ENCODE measurements at places on chromosomes 5 and 9.
A peak's percentile ranks its signal among the peaks of the same experiment; 100 is the strongest.

DNA sequence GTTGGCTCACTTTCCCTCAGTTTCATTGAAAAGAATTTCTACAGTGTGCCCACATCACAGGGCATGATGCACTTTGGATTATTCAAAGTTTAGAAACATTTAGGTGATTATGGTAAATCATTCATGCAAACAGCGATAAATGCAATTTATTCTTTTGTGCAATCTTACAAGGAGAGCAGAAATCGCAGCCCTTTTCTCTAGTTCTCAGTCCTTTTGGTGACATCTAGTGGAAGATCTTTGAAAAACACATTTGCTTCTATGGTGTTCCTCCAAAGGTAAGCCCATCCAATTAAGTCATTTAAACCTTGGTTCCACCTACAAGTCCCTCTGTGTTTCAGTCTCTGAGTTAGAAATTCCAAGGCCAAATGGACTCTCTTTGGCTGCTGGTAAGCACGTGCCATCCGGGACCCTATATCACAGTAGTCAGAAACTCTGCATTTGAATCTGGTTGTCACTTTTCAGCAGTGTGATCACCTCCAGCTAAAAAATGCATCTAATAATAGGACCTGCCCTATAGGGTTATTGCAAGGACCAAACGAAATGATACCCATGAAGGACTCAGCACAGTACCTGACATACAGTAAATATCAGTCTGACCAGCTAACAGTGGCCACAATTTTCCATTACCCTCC lies 66.4 kb downstream of the MACROH2A1 start:
- DNase-seq, result peak; percentile 50

DNA sequence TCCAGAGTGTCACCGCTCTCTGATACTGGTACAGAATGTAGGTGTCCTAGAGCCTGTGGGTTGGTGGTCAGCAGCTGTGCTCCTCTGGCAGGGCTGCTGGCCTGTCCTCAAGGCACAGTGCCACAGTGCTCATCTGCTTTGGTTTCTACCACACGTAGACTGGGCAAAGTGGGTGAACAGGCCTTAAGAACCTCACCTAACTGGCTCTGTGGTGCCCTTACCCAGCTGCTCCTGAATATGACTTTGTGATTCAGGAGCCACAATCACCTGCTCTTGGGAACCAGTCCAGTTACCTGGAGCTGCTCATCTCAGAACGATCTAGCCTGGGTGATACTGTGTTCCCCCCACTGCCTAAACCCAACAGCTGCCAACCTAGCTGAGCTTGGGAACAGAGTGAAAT lies 6.4 kb downstream of the NOP16 start:
- no peak for DNase-seq

- peak; percentile 40 for DNase-seq
These were observed 64.2 kb upstream of the CPEB4 start for GRCh38 chr5:173823721-173824567.

GRCh38 chr5:137761566-137761965 lies 7.4 kb upstream of the HNRNPA0 start:
- no peak for DNase-seq

- DNase-seq, result no peak
These were observed 93.6 kb downstream of the CDK5RAP2 start for GRCh38 chr9:120486347-120486746.

DNA sequence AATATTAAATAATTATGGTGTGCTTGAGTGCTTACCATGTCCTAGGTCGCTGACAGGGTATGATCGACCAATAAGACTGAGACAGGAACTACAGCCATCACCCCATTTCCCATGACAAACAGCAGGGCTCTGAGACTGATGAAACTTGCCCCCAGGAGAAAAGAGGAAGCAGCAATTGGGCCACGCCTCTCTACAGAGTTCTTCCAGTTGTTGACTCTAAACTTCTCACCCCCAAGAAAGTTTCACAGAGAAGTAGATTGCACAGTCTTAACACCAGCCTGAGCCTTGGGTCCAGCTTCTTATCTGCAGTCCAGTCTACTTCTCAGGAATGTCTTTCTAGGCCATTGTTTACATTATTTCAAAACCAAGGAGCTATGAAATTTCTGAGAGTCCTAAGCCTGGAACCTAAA lies 182.2 kb upstream of the ANKRD55 start:
- peak; percentile 94 for DNase-seq

DNA sequence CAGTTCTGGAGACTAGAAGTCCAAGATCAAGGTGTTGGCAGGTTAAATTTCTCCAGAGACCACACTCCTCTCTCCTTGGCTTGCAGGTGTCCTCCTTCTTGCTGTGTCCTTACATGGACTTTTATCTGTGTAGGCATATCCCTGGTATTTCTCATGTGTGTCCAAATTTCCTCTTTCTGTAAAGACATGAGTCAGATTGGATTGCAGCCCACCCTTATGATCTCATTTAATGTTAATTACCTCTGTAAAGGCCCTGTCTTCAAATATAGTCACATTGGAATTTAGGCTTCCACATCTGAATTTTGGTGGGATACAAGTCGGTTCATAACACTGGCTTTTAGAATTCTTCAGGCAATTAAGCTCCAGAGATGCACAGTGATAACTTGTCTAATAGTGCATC lies 322.2 kb upstream of the GRIA1 start:
- DNase-seq, result no peak

- no peak for DNase-seq
These were observed 33.4 kb upstream of the PTGER4 start for GRCh38 chr5:40646266-40646665.

- DNase-seq, result no peak
These were observed 562.8 kb upstream of the RIOK2 start for GRCh38 chr5:97745817-97746216.

DNA sequence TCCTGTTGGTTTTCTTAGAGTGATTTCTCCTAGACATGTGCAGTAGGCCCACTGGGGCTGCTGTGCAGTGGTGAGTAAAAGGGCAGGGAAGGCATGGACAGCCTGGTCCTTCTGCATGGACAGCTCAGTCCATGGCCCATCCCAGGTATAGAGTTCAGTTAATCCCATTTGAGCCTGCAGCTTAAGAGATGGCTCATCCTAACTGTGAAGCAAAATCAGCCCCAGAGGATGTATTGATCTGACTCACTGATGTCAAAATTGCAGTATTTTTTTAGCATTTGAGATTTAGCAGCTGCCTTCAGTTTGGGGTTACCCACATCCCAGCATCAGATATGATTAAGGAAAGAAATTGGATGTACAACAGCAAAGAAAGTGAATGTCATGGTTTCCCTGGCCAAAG lies 93.4 kb downstream of the PDE6A start:
- DNase-seq, result no peak

DNA sequence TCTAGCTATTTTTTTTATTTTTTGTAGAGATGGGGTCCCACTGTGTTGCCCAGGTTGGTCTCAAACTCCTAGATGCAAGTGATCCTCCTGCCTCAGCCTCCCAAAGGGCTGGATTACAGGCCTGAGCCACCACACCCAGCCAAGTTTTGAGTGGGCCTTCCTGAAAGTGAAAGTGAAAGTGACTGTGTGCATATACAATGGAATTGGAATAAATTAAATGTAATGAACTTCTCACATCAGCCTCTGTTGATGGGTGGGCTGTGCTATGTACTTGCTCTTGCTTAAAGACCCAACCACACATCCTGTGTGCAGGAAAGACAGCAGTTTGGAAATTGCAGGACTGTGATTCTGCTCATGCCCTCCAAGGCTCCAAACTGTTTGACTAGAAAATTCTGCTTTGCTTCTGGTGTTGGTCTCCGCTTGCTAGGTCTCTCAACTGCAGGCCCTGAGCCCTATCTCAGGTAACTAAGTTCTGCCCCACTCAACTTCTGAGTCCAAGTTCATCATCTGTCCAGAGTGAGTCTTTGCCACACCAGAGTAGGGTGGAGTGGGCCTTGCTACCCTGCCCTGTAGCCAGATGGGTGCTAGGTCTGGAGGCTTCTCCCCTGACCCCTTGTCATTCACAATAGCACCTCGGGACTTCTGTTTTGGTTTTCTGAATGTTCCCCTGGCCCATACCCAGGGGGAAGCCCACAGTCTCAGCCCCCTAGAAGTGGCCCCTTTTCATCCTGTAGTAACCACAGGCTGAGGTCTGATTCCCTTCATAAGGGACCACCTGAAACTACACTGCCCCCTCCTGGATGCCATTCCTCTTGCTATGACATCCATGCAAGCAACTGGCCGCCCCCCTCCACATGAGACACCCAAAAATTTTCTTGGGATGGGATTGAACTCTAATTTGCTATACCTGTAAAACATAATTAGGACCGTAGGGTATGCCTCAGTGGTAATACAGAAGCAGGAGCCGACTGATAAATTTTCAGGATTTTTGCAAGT lies 36.5 kb upstream of the RAD23B start:
- peak; percentile 25 for DNase-seq

DNA sequence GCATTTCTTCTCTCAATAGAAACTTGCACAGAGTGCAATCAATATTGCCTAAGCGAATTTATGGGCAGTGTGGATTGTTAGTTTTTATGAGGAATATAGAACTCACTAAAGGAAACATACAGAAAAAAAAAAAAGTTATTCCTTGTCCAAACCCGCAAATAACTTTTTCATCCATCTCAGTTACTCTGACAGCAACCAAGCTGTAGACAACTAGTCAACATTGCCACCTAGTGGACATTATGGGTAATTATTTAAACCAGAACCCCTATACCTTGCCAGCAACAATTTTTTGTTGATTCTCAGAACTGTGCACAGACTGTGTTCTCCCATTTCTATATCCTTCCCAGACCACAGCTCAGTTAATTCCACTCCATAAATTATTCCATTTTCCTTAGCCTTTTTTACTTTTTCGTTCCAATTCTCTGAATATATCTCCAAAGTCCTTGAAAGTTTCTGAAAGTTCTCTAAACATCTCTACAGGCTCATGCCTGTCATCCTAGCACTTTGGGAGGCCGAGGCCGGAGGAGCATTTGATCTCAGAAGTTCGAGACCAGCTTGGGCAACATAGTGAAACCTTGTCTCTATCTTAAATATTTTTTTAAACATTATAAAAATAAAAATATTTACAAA lies 2.6 kb upstream of the AFAP1L1 start:
- DNase-seq, result peak; percentile 62
